ENCODE measurements at places on chromosomes 6 and 20.
A peak's percentile ranks its signal among the peaks of the same experiment; 100 is the strongest.

GRCh38 chr6:24139639-24140038 is 13.6 kb downstream of the NRSN1 start:
- no peak for DNase-seq

GRCh38 chr6:143598466-143599080 is 79.2 kb upstream of the PHACTR2 start:
- DNase-seq = peak; percentile 82

DNA sequence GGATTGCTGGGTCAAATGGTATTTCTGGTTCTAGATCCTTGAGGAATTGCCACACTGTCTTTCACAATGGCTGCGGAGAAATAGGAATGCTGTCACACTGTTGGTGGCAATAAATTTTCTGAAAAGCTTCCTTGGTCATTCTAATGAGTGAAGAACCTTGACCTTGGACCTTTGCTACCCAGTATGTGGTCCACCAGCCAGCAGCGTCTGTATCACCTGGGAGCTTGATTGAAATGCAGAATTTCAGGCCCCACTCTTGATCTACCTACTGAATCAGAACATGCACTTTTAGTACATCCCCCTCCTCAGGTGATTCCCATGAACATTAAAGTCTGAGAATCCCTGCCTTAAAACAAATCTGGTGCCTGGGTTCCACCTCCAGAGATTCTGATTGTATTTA is 27.5 kb upstream of the GLP1R start:
- no peak for DNase-seq

DNA sequence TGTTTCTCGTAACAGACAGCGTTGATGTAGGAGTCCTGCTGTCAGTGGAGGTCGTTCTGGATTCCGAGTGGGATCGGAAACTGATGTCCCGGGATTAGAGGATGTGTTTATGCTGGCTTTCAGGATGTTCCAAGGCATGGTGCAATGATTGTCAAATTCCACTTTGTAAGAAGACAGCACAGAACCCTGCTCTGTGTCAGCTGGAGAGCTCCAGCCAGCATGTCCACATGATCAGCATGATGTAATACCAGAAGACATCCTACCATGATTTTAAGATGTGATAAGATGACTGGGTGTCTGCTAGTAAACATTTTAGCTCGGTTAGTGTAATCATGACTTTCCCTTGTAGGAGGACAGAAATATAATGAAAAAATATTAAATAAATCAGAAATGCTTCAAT is 20.3 kb downstream of the ENPP1 start:
- DNase-seq = no peak

GRCh38 chr6:4747588-4747987 is 28.6 kb upstream of the CDYL start:
- no peak for DNase-seq

DNA sequence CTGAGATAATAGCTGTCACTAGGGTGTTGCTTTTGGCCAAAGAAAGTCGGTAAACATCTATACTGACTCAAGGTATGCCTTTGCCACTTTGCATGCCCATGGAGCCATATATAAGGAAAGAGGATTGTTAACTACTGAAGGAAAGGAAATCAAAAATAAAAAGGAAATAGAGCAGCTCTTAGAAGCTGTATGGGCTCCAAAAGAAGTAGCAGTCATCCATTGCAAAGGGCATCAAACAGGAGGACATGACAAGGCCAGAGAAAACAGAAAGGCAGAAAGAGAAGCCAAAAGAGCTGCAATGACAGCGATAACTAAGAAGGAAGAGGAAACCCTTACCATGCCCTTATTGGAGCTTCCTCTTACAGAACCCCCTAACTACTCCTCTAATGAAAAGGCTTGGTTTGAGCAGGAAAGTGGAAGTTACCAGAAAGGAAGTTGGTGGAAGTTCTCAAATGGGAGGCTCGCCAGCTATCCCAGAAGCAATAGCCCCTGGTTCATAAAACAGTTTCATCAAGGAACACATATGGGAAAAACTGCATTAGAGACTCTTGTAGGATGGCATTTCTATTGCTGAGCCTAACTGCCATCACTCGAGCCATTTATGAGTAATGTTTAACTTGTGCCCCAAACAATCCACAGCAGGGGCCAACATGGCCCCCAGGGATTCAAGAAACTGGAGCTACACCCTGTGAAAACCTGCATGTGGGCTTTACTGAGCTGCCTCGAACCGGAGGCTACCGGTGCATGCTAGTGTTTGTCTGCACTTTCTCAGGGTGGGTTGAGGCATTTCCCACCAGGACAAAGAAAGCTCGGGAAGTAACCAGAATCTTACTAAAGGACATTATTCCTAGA is 7.0 kb downstream of the IL22RA2 start:
- peak; percentile 75 for DNase-seq

DNA sequence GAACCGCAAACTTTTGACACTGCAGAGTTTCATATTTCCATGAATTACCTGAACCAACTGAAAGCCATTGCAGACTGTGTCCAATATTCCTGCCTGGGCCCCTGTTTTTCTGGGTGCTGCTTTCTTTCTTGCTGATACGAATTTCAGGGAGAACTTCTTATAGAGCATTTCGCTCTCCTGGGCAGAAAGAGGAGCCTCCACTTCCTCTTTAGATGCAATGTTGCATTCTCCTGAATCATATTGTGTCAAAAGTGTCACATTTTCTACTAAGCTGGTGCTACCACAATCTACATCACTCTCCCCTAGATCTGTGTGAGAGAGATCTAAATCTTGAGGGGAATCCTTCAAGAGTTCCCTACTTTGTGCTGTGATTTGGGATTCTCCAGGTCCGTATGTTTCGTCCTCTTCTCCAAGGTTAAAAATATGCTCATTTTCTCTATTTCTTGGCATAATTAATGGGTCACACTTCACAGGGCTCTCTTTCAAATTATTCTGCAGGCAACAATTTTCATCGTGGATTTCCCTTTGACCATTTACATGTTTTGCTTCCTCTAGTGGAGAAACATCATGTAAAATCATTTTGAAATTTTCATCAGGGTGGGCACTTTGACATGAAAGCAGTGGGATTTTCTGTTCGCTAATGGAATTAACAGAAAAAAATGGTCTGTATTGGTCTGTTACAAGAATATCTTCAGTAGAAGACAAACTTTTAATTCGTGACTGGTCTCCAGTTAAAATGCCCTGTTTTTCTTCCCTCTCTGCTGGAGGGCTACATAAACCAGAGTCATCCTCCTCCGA is 102.3 kb downstream of the DST start:
- peak; percentile 63 for DNase-seq

- no peak for DNase-seq
Measured at GRCh38 chr6:122755901-122756300, 23.6 kb upstream of the FABP7 start.

GRCh38 chr6:21049572-21049971 is 515.3 kb downstream of the CDKAL1 start:
- DNase-seq = no peak
